ENCODE measurements at places on chromosomes 1 and 21.

DNA sequence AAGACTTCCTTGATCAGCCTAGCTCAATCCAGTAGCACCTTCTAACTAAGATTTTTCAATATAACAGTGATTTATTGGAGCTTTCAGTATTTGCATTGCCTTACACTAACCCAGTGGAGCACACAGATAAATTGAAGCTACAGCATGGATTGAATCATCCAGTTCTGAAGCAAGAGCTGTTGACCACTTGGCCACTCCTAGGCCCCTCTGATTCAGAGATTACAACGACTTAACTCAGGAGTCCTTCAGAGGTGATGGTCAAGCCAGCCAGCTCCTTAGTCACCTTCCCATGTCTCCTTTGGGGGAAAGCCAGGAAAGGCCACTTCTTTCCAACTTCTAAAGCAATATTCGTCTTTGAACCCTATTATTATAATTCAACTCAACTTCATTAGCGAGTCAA is 151.8 kb downstream of the TENT5C start:
- no peak for DNase-seq

GRCh38 chr1:119329541-119330461 is 38.8 kb upstream of the HAO2 start:
- DNase-seq, result no peak

DNA sequence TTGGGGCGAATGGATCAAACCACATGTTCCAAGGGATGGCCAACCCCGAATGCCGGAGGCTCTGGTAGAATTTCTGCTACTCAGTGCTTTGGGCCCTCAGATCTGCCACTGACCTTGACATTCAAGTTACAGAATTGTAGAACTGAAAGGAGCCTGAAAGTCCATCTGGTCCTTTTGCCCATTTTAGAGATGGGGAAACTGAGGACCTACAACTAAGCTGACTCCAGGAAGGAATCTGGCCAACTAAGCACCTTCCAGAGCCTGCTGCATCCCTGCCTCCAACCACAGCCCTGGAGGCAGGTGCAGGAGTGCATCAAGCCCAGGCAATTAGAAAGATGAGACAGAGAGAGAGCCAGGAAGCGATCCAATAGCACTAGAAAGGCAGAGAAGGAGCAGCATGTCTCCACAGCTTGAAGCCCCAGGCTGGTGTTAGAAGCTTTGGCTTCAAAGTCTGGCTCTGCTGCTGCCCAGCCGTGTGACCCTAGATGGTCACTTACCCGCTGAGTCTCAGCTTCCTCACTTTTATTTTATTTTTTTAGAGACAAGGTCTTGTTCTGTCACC is 1.3 kb upstream of the CTRC start:
- no peak for DNase-seq

DNA sequence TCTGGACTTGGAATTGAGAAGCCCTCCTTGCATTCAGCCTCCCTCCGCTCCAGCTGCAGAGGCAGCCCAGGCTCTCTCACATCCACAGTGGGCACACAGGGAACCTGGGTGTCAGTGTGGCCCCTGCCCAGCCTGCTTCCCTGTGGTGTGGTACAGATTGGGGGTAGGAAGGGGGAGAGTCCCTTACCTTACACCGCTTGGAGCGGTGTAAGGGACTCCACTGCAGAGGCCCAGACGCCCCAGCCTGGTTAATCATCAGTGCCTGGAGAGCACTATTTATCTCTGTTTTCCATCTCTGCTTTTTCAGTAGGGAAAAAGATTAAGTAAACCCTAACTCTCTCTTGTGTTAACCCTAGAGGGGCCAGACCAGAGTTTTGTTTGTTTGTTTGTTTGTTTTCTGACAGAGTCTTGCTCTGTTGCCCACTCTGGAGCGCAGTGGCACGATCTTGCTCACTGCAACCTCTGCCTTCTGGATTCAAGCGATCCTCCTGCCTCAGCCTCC is 803 bp upstream of the RHBG start:
- DNase-seq, result no peak

DNA sequence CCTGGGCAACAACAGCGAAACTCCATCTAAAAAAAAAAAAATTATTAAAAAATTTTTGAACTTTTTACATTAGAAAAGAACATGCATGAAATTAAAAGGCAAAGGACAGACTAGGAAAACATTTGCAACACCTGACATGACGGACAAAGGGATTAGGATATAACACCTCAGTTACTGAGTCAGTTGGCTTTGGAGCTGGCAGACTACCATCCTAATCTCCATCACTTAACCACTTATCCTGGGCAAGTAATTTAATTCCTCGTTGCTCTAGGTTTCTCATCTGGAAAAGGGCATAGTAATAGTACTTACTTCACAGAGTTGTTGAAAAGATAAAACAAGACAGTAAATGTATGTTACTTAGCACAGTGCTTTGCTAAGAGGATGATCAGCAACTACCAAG is 11.9 kb downstream of the HECTD3 start:
- DNase-seq, result no peak

- no peak for DNase-seq
Measured at GRCh38 chr1:154427173-154428139, 22.3 kb downstream of the IL6R start.

DNA sequence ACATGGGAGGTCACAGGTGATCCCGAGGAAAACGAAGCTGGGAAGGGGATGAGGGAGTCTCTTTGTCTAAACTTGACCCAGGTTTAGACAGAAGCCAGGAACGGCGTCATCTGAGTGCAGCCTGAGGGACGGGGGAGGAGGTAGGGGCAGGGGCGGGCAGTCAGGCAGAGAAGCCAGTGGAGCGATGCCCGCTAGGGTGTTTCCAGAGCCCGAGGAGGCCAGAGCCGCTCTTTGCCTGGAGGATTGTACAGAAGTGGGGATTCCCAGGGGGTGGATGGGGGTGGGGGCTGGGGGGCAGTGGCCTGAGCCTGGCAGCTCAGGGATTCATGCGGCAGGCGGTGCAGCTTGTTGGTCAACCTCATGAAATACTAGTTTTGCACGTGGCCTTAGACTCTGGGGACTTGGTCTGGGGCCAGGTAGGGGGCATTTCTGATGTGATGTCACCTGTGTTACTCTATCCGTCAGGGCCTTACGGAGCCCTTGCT is 58.4 kb downstream of the VPS26C start:
- DNase-seq, result peak; percentile 38

- DNase-seq, result no peak
Measured at GRCh38 chr1:226994586-226995364, 54.7 kb downstream of the COQ8A start.

- DNase-seq, result no peak
Measured at GRCh38 chr1:1283821-1284220, 3.6 kb downstream of the SCNN1D start.

DNA sequence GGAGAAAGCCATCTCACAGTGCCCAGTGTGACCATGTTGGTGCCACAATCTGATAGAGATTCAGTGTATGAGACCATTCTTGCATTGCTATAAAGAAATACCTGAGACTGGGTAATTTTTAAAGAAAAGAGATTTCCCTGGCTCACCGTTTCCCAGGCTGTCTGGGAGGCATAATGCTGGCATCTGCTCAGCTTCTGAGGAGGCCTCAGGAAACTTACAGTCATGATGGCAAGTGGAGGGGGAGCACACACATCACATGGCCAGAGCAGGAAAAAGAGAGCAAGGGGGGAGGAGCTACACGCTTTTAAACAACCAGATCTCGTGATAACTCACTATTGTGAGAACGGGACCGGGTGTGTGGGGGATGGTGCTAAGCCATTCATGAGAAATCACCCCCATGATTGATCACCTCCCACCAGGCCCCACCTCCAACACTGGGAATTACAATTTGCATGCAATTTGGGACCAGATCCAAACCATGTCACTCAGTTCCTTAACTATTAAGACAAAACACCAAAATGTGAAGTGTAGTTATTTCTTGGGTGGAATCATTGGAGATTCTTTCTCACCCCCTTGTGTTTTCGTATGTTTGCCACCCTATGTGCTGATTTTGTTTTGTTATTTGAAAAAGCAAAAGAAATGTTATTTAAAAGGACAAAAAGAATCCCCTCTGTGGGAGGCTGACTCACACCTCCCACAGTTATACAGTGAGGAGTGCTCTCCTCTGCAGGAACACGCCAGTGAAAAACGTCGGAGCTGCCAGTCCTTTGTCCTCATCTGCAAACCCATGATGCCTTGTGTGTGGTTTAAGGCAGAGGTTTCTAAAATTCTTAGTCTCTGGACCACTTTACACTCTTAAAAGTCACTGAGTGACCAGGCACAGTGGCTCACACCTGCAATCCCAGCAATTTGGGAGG is 46.9 kb upstream of the IFNLR1 start:
- DNase-seq, result no peak

DNA sequence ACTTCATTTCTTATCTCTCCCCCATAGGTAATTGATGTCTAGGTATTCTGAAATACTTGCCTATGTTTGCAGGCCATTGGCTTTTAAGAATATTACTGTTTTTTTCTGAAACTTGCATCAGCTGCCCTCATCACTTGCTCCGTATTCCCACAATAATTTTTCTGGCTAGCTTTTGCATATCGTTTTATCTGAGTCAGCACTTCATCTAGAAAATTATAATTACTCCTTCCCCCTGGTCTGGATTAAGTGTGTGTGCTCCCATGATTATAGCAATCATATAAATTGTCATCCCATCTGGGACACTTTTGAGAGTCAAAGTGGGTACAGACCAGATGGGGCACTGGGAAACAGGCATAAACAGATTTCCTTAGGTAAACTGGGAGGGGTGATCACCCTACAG is 583.2 kb upstream of the B3GALT2 start:
- no peak for DNase-seq

DNA sequence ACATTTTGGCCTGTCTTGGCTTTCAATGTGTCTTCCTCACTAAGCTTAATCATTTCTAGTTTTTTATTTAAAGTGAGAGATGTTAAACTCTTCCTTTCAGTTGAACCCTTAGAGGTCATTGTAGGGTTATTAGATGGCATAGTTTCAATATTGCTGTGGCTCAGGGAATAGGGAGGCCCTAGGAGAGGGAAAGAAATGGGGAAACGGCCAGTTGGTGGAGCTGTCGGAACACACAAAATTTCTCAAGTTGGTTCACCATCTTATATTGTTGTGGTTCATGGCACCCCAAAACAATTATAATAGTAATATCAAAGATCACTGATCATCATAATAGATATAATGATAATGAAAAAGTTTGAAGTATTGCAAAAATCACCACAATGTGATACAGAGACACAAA is 31.4 kb upstream of the KAZN start:
- DNase-seq, result no peak

GRCh38 chr1:178189814-178190213 is 95.9 kb downstream of the RASAL2 start:
- DNase-seq, result no peak

DNA sequence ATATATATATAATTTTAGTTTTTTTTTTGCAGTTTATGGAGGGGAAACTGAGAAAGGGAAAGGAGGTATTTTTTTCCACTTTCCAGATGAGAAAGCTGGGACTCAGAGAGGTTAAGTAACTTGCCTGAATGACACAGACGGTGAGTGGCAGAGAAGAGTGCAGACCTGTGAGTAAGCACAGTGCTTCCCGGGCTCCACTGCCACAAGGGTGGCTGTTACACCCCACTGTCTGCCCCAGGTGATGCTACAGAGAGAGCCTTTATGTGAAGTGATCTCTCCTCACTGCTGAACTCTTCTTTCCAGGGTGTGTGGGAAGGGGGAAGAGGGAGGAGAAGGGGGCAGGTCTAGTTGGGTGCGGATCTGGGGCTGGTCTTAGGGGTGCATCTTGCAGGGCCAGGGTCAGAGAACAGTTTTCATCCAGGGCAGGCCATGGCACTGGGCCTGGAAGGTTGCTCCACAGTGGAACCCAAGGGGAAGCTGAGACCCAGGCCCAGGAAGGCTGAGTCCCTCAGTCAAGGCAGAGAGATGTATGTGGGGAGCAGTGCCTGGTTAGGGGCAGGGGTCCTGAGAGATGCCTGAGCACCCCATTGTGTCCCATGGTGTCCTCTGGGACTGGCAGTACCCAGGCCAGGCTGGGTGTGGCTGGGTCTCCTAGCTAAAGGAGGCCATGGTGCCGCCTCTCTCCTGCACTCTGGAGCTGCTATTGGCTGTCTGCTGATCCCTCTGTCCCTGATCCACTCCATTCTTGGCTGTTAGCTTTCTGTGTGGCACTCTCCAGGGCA is 357.5 kb downstream of the PTPRU start:
- DNase-seq, result no peak

GRCh38 chr1:14884614-14885175 is 268.9 kb upstream of the TMEM51 start:
- no peak for DNase-seq

- DNase-seq, result no peak
Measured at GRCh38 chr1:23473037-23473800, 10.8 kb downstream of the ASAP3 start.

Data from CD4-positive, alpha-beta T cell treated with Interleukin-1 beta for 1 hour (primary cell).